ENCODE measurements at places on chromosomes 2 and 18. TPM values are rescaled to one million over a fixed set of nuclear protein-coding genes. Genes with fewer than 3 reads are reported as not detected.

GRCh38 chr2:112685271-112685884 is 35.4 kb upstream of the NT5DC4 start:
- DNase-seq = no peak

- no peak for DNase-seq
These were observed 17.6 kb downstream of the LCLAT1 start for GRCh38 chr2:30464544-30465170.

DNA sequence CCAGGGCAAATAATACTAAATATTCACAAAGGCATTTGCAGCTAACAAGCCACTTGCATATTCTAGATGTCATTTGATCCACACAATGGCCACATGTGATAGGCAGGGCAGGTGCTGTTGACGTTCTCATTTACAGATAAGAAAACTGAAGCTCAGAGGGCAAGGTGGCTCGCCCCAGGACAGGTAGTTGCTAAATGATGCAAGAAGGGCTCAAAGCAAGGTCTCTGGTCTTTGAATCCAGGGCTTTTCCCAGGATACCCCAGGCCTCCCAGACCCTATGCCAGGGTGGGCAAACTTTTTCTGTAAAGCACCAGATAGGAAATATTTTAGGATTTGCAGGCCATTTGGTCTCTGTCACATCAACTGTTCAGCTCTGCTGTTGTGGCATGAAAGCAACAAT is 35.1 kb downstream of the LOXHD1 start:
- no peak for DNase-seq

GRCh38 chr2:209864716-209865295 is 93.2 kb downstream of the UNC80 start:
- DNase-seq = no peak

DNA sequence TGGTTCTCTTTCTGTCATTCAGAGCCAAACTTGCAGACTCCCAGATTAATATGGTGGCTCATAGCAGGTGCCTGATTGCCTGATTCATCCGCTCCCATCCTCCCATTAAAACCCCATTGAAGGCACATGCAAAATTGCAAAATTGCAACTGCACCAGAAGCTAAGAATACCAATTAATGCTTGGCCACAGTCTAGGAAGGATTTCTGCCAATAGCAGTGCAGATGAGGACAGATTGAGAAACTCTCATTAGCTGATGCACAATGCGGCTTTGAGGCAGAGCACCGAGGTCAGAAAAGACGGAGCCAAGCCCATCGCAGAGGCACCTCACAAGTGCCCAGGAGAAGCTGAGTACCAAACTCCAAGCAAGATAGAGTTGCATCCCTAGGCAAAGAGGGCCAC is 172.8 kb downstream of the ARL4C start:
- no peak for DNase-seq

DNA sequence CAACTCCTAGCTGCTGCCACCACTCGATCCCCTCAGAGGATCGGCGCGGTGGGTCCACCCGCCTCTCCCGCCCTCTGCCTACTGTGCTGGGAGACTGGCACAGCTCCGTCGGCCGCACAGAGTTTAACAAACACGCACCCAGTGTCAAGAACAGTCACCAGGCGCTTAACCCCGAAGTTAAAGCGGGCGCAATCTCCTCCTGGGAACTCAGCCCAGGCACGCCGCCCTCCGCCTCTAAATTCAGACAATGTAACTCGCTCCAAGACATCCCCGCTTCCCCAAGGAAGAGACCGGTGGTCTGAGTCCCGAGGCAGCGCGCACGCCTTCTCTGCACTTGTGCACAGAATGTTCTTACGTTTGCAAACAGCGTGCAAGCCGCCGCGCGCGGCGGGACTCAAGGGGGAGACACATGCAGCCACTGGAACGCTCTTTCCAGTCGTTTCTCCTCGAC is 533 bp downstream of the CXCR4 start:
- peak; percentile 78 for DNase-seq

- no peak for DNase-seq
These were observed 779.7 kb upstream of the PKDCC start for GRCh38 chr2:41267929-41268659.

DNA sequence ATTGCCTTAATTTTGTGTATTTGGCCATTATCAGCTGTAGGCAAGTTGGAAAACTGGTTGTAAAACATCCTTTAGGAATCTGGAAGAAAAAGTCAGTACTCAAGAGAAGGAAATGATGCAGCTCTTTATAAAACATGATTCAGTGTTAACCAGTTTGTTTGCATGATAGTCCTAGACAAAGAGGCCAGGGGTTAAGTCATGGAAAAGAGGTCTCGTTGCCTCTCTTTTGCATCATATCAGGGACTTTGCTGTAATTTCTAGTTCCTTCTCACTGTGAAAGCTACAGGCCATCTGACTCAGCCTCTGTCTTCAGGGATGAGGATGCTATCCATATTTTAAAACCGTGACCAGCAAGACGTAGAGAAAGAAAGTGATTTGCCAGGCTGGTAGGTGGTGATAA is 38.0 kb downstream of the NPAS2 start:
- no peak for DNase-seq

- DNase-seq = no peak
These were observed 92.3 kb downstream of the METTL8 start for GRCh38 chr2:171341394-171342066.

DNA sequence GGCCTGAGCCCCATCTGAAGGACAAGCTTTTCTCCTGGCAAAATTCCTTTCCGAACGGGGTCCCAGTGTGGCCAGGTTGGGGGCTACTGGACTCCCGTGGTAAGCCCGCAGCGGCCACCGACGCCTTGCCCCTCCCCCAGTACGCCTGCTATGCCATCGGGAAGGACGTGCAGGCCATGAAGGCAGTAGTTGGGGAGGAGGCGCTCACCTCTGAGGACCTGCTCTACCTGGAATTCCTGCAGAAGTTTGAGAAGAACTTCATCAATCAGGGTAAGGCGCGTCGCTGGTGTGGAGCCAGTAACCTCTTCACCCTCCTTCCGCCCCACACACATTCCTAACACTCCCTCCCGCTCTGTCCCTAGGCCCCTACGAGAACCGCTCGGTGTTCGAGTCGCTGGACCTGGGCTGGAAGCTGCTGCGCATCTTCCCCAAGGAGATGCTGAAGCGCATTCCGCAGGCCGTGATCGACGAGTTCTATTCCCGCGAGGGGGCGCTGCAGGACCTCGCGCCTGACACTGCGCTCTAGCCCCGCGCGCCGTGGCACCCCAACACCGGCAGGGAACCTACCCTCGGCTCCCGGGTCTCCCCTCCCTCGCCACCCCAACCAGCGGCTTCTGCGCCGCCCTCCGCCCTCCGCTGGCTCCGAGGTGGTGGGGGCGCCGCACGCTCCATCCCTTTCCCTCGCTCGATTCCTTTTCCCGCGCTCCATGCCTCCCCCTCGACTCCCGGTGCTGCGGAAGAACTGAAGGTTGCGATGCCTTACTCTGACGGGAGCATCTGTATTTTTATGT is 13.6 kb upstream of the ANKRD53 start:
- peak; percentile 80 for DNase-seq

Gene B3GNT7
- total RNA-seq = 80.0 TPM

Gene HOXD10
- not detected for total RNA-seq

Gene ADGRF3
- 0.35 TPM for total RNA-seq

Data from lower lobe of right lung (tissue), 2 donors.